ENCODE measurements at places on chromosomes 2 and 18.
A peak's percentile ranks its signal among the peaks of the same experiment; 100 is the strongest.

DNA sequence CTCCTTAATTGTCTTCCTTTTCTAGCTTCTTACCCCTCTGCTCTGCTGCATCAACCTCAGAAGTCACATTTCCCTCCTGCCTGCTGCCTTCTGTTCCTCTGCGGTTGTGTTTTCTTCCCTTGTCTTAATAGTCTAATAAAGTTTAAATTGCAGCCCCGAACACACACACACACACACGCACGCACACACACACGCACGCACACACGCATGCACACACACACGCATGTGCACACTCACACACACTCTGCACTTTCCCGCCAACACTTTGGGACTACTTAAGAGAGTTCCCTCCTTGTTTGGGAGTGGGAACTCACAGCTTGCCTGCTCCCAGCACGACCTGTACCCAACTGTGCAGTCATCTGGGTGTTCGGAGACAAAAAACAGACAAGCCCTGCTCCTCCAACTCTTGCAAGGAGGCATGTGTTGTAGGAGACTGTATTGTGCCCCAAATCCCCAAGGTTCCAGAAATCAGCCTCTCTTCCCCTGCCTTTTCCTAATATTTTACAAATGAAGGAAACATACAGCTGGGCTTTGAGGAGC, 99.1 kb downstream of the SETBP1 start:
- no peak for DNase-seq

- DNase-seq = no peak
Observed at GRCh38 chr2:175366815-175367214, 185.3 kb upstream of the ATP5MC3 start.

DNA sequence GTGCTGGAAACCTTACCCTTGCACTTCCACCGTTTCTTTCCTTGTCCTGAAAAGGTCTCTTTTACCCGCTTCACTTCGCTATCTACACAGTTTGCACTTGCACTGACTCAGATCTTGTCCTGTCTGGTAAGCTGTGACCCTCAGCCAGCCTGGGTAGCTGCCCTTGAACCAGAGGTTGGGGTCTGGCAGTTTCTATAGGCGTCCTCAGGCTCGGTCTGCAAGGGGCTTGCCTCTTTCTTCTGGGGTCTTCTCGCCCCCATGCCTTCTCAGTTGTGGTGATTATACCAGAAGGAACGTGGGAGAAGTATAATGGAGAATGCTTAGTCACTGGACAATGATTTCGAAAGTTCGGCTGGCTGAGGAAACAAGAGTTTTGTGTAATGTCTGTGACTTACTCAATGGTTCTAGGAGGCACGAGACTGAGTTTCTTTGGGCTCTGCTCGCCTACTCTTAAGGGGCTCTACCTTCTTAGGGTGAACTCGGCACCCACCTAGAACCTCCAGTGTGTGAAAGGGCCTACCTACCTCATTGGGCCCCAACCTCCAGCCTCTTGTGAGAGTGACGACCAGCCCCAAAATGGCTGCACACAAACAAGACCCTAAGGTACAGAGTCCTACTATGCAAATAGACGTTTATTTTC, 6.9 kb upstream of the STAT1 start:
- DNase-seq = no peak

- DNase-seq = no peak
Observed at GRCh38 chr2:180463608-180464007, 456.5 kb upstream of the CWC22 start.

DNA sequence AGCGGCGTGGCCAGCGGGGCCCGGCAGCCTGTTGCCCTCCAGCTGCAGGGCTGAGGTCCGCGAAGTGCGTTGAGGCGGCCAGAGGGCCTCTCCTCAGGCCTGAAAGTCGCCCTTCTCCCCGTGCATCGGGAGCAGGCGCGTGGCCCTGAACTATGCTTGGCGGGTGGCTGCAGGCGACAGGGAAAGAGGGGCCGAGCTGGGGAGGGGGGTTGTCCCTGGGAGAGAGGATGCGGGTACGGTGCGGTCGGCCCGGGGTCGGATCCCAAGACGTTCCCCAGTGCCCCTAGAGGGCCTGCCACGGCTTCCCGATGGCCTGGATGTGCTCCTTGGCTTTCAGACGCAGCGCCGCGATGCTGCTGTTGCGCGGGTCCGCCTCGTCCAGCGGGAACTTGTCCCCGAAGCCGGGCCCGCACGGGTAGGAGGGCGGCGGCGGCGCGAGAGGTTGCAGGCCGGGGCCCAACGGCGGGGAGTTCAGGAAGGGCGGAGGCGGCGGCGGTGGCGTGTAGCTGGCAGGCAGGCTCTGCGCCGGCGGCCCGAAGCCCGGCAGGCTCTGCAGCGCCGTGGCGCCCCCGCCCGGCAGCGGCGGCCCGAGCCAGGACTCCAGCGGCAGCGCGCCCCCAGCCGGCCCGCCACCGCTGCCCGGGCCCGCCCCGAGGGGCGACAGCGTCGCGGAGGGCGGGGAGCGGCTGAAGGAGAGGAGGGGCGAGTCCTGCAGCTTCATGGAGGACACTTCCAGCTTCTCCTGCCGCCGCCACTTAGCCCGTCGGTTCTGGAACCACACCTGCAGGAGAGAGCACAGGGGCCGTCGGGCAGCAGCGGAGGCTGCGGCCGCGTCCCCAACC, 4.3 kb downstream of the RAX start:
- peak; percentile 75 for DNase-seq

- no peak for DNase-seq
Observed at GRCh38 chr2:30287857-30288513, 56.7 kb downstream of the LBH start.

DNA sequence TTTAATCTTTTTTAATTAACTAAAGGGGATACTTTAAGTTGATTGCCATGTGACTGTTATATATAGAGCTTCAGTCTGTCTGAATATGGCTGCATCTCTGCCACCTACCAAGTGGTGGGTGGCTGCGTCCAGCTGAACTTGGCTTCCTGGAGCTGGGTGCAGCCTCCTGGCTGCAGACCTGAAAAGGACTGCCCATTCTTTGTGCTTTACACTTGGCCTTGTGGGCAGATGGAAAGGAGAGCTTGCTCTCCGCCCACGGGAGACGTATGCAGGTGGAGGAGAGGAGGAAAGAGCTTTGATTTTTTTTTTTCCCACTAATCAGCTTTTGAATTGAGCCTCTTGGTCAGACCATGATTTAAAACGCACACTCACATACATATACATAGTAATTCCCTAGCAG, 34.7 kb downstream of the NCK2 start:
- no peak for DNase-seq
